Hippocampal formation (tissue), 2 donors: ENCODE measurements at places on chromosomes 13 and 19.
A peak's percentile ranks its signal among the peaks of the same experiment; 100 is the strongest.

DNA sequence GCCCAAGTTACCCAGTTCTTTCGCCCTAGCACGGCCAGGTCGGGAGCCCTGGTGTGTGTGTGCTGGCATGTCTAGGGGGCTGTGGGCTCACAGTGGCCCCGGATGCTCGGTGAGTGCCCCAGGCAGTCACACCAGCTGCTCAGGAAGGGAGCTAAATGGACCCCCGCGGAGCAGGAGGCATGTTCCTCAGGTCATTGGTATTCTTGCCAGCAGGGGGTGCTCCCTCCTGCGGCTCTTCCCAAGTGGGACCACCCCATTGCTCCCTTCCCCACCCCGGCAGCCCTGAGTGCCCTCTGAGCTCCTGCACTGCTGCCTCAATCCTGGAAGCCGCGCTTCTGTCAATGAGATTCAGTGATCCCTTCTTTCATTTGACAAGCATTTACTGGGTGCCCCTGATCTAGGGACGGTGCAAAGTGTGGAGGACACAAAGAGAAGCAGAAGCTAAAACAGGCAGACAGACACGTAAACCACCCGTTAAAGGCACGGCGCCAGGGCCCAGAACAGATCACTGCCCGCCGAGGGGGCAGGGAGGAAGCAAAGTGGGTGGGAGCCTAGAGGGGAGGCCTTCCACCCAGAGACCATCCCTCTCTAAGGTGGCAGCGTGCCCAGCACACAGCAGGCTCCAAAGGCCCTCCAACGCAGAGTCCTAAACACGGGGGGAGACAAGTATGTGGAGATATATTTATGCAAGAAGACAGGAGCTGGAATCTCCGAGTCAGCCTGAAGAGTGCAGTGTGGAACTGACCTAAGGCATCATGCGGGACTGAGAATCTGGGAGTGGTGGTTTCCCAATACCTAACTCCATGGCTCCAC lies 5.2 kb upstream of the ADPRHL1 start:
- no peak for DNase-seq

DNA sequence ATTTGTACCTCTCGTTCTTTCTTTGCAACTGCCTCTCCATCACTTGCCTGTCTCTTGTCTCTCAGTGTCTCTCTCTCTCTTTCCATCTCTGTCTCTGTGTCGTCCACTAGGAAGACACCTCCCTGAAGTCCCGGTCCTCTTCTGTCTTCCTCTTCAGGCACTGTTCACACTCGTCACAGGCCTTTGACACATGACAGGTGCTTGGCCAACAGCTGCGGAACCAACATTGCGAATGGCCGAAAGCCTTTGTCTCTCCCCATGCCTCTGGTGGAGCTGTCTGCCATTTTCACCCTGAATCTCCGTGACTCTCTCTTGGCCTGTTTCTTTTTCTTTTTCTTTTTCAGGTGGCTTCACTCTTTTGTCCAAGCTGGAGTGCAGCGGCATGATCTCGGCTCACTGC lies 2.8 kb downstream of the HIPK4 start:
- DNase-seq, result no peak

GRCh38 chr13:32473650-32474049 lies 45.7 kb upstream of the N4BP2L1 start:
- no peak for DNase-seq

DNA sequence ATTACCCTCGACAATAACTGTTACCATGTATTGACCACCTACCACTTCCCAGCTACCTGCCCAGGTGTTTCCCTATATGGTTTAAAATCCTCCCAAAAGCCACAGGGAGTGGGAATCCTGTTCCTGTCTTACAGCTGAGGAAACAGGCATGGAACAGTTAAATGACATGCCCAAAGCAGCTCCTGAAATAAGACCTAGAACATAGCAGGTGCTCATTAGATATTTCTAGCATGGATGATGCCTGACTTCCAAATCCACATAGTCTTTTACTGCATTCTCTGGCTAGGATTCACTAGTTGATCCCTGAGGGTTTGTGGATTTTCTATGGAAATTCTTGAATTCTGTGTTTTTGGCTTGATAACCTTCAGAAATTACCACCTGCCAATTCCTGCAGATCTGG lies 13.0 kb downstream of the KCNN4 start:
- no peak for DNase-seq

DNA sequence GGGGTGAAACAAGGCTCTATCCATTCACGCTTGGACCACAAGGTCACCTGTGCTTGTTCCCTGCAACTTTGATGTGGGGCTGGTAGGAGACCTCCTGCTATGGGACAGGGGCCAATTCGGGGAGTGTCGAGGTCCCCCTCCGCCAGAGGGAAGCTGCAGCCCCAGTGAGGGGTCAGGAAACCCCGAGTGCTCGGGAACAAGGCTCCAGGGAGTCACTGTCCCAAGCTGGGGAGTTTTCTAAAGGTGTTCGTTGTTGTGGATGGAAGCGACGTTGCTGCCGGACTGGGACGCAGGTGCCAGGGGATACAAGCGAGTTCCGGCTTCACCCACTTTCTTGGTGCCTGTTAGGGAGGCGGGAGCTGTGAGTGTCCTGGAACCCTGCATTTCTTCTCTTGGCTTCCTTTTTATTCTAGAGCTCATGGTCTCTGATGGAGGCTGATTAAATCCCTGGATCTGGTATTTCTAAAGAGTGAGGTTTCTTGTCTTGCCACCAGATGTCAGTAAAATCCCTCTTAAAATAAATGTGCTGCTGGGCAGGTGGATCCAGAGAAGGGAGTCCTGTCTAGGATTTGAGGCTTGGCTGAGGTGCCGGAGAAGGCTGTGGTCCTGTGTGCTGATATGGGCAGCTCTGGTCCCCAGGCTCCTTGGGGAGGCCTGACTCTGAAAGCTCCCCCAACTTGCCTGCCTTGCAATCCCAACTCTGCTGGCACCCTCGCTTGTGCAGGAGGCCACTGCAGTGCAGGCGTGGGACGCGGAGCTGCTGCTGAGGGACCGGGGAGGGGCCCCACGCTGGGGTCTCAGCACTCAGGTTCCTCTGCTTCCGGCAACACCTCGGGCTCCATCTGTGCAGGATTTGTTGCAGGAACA lies 153.9 kb downstream of the TEX29 start:
- peak; percentile 4 for DNase-seq

DNA sequence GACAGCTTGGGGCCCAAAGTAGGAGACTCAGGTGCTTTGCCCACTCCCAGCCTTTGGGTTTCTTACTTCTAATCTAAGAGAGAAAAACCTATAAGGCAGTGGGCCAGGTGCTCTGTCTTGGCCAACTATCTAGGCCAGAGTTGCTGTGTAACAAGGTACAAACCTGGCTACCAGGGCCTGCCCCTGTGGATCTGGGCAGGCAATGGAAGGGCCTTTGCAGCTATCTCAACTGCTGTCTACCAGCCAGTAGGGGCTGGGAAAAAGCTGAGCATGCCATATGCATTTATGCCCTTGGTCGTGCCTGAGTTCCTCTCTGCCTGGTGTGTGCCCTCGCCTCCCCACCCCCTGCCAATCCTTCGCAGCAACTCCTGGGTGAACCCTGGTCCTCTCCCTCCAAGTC lies 16.7 kb upstream of the SERPINE3 start:
- DNase-seq, result no peak

DNA sequence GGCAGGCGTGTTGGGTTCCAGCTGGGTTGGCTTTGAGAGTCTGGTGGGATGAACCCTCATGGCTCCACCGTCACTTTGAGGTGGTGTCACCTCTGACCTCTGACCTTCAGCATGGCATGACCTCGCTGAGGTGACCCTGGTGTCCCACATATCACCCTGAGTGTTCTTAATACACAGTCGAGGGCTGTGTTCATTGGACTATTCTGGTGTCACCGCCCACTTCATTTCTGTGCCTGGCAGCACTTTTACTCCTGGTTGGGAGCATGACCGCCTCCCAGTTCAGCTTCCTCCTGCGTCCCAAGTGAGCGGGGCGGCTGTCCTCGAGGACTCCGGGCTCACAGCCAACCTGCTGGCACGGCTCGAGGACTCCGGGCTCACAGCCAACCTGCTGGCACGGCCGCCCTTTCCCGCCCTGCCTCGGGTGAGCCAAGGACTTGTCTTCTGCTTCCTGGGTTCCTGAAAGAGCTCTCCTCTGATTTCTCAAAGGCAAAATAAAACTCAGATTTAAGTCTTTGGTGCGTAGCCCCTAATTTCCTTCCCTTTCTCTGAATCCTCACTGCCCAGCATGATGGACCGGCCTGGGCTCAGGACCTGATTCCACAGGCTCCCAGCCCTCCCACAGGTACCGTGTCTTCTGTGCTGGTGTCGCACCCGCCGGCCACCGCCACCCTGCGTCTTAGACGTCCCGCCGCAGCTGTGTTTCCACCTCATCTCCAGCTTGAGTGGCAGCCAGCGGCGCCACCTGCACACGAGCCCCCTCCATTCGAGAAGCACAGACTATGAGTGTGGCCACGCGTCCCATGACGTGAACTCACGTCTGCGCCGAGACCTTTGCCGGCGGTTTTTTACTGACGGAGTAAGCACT lies 10.4 kb downstream of the ATP4B start:
- peak; percentile 69 for DNase-seq

DNA sequence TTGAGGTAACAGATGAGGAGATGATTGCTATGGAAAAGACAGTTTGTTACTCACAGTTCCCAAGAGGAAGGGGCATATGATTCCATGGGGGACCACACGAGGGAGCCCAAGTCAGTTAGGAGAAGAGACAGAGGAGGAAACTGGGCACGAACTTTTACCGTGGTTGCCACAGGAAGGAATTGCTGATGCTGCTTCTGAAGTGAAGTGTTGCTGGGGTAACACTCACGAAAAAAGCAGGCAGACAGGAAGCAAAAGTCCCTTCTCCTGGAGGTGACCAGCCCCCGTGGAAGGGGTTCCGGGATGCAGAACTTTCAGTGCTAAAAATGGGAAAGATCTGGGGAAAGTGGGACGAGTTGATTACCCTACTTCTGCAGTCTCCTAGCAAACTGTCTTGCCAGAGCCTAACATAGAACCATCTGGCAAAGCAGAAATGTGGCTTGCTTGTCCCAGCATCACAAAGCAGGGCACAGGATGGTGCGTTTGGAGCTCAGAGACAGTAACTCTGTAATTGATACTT lies 35.4 kb upstream of the MAP3K10 start:
- DNase-seq, result peak; percentile 56

GRCh38 chr19:2003874-2004273 lies 11.6 kb downstream of the BTBD2 start:
- no peak for DNase-seq

GRCh38 chr13:105343134-105343806 lies 1192.2 kb downstream of the EFNB2 start:
- no peak for DNase-seq
